Naive thymus-derived CD4-positive, alpha-beta T cell (primary cell): ENCODE measurements at places on chromosomes 6 and 20. TPM values are rescaled to one million over a fixed set of nuclear protein-coding genes. Genes with fewer than 3 reads are reported as not detected.

- no peak overlapping the region for H3K4me3 ChIP-seq
- no peak overlapping the region for H3K27ac ChIP-seq
- H3K36me3 ChIP-seq = no peaks in the 10 kb centered on the region
- no peaks in the 10 kb centered on the region for H3K4me1 ChIP-seq
- no peaks in the 10 kb centered on the region for H3K27me3 ChIP-seq
Measured at GRCh38 chr6:64589961-64590360, 954.4 kb downstream of the PHF3 start.

DNA sequence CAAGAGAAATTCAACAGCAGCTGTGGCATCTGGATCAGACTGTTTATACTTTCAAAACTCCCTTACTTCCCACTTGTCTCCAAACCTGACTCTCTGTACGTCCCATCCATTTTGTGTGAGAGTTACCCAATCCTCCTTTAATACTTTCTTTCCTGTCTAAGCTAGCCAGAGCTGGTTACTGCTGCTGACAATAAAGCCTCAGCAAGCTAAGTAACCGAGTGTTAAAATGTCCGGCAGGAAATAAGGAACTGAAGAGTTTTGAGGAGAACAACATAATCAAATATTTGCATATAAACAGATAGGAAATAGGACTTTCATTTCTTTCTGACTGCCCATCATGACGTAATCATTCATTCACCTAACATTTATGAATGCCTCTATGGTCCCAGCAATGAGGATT lies 11.6 kb downstream of the TMEM30A start:
- H3K4me3 ChIP-seq = no peak overlapping the region
- H3K4me1 ChIP-seq = peaks cover 16% of the 10 kb centered on the region
- H3K36me3 ChIP-seq = no peaks in the 10 kb centered on the region
- DNase-seq = no peak
- H3K27ac ChIP-seq = no peak overlapping the region

DNA sequence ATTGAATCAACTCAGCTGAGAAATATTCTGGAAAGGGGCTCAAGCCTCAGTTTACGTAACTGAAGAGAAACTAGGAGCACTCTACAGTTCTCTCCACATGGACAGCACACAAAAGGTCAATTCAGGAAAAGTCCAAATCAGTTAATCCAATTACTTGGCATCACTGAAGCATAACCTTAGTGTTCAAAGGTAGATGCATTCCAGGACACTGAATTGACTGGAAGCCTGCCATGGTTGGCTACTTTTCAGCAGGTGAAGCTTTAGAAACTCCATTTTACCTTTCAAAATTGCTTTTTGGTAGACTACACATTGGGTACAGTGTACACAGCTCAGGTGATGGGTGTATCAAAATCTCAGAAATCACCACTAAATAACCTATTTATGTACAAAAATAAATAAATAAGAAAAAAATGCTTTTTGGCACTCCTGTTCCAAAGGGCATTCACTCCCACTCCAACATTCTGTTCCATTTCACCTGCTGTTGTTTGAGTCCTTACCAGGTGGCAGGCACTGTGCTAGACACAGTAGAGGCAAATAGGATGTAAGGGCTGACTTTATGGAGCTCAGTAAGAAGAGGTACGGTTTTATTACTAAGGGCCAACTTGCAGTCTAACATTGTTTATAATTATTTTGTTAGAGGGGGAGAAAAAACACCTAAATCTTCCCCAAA lies 153.4 kb downstream of the FAXC start:
- H3K27ac ChIP-seq = no peak overlapping the region
- H3K36me3 ChIP-seq = no peaks in the 10 kb centered on the region
- H3K27me3 ChIP-seq = no peaks in the 10 kb centered on the region
- H3K4me1 ChIP-seq = no peaks in the 10 kb centered on the region
- H3K4me3 ChIP-seq = no peak overlapping the region

- H3K4me3 ChIP-seq = no peak overlapping the region
- no peaks in the 10 kb centered on the region for H3K4me1 ChIP-seq
- no peaks in the 10 kb centered on the region for H3K27me3 ChIP-seq
- no peak overlapping the region for H3K27ac ChIP-seq
Measured at GRCh38 chr6:43878823-43879495, 108.9 kb downstream of the VEGFA start.

DNA sequence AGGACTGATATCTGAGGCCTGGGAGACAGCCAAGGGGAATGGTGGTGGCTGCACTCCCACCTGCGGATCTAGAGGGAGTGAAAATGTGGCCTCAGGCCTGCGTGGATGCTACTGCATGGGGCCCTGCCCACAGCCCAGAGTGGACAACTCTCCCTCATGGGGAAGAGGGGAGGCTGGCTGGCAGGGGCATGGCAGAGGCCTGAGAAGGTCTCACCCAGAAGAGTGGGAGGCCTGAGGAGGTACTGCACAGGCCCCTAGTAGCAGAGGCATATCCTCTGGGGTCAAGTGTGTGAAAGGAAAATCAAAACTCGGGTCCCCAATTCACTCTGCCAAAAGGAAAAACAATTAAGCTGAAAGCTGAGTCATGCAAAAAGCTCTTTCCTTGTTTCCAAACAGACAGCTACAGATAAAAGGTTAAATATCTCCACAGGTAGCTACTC lies 158.2 kb downstream of the AKAP7 start:
- no peak for DNase-seq
- no peaks in the 10 kb centered on the region for H3K36me3 ChIP-seq
- peaks cover 14% of the 10 kb centered on the region for H3K4me1 ChIP-seq
- no peaks in the 10 kb centered on the region for H3K27me3 ChIP-seq

GRCh38 chr6:6695625-6696276 lies 107.2 kb downstream of the LY86 start:
- DNase-seq = no peak
- no peaks in the 10 kb centered on the region for H3K27me3 ChIP-seq
- no peak overlapping the region for H3K4me3 ChIP-seq
- no peak overlapping the region for H3K27ac ChIP-seq
- H3K4me1 ChIP-seq = no peaks in the 10 kb centered on the region
- no peaks in the 10 kb centered on the region for H3K36me3 ChIP-seq

DNA sequence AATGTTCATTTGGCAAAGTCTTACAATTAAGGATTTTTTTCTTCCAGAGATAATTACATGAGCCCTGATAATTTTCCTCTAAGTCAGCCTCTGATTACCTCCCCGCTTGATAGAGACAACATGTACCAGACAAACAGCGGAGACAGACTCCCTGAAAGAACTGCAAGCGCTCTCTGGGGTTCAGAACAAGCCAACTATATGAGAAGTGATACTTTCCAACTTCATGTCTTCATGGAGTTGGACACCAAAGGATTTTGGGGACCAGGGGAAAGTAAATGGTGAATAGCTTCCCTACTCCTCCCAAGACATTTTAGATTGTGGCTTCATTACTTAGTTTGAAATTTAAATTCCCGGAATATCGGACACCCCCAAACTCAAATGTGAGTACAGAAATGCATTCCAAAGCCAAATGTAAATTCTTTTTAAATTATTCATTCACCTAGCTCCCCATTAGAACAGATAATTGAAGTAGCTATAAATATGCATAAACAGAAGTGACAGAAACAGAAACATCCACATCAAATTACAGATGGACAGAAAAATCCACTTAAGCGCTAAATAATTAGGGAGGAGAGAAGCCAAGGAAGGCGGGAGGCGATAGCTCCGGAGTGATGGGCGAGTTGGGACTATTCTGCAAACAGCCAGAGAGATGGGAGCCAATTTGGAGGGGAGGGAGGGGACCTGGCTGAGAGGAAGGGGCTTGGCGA lies 129.7 kb upstream of the AKAP12 start:
- DNase-seq = no peak
- no peaks in the 10 kb centered on the region for H3K36me3 ChIP-seq
- H3K4me3 ChIP-seq = no peak overlapping the region
- no peak overlapping the region for H3K27ac ChIP-seq

DNA sequence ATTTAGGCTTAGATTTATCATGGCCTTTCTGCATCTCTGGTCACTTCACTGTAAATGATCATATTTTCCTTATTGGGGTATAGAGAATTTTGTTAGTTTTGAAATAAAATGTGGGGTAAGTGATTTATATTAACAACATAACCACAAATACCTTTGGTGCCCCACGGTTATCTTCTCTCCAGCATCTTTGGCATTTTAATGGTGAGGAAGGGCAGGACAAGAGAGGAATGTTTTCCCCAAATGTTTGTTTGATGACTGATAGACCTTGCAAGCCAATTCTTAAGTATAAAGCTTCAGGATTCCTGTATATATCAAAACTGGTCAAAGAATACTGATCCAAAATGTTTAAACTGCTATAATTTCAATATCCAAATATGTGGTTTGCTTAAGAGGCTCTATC lies 171.6 kb upstream of the SMLR1 start:
- no peaks in the 10 kb centered on the region for H3K4me1 ChIP-seq
- no peak overlapping the region for H3K4me3 ChIP-seq
- no peaks in the 10 kb centered on the region for H3K27me3 ChIP-seq
- no peaks in the 10 kb centered on the region for H3K36me3 ChIP-seq
- DNase-seq = no peak

Gene LY6G6C
- polyA plus RNA-seq = not detected

Gene SNX5
- 68.0 TPM for polyA plus RNA-seq

Gene CST5
- not detected for polyA plus RNA-seq

DNA sequence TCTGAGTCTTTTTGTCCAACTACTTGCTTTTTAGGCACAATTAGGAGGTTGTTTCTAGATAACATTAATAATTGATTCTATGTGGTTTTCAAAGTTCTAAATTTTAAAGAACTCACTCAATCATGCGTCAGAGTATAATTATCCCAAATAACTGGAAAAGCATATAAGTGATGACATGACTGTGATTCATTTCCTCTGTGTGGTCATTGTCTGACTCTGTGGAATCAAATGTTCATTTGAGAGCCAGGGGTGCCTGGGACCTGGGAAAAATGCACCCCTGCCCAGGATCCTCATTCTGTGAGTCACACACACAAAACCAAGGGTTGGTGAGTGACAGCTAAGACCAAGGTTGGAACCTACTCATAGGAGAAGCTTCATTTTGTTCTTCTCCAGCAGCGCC lies 127.1 kb upstream of the MLIP start:
- H3K36me3 ChIP-seq = no peaks in the 10 kb centered on the region
- DNase-seq = no peak
- H3K27ac ChIP-seq = no peak overlapping the region
- no peaks in the 10 kb centered on the region for H3K4me1 ChIP-seq
- H3K4me3 ChIP-seq = no peak overlapping the region

Gene SEMG1
- not detected for polyA plus RNA-seq

GRCh38 chr6:1087154-1087843 lies 224.6 kb upstream of the FOXQ1 start:
- no peaks in the 10 kb centered on the region for H3K36me3 ChIP-seq
- H3K4me1 ChIP-seq = no peaks in the 10 kb centered on the region
- no peaks in the 10 kb centered on the region for H3K27me3 ChIP-seq
- no peak for DNase-seq

GRCh38 chr6:159762681-159763293 lies 942 bp downstream of the ACAT2 start:
- peak; percentile 11 for DNase-seq
- H3K36me3 ChIP-seq = peaks cover 38% of the 10 kb centered on the region
- H3K4me1 ChIP-seq = peaks cover 6% of the 10 kb centered on the region
- peak overlapping the region; percentile 99 for H3K4me3 ChIP-seq
- no peaks in the 10 kb centered on the region for H3K27me3 ChIP-seq

GRCh38 chr6:41236276-41236675 lies 8.1 kb downstream of the TREML4 start:
- H3K36me3 ChIP-seq = no peaks in the 10 kb centered on the region
- peaks cover 4% of the 10 kb centered on the region for H3K27me3 ChIP-seq
- no peak overlapping the region for H3K27ac ChIP-seq

DNA sequence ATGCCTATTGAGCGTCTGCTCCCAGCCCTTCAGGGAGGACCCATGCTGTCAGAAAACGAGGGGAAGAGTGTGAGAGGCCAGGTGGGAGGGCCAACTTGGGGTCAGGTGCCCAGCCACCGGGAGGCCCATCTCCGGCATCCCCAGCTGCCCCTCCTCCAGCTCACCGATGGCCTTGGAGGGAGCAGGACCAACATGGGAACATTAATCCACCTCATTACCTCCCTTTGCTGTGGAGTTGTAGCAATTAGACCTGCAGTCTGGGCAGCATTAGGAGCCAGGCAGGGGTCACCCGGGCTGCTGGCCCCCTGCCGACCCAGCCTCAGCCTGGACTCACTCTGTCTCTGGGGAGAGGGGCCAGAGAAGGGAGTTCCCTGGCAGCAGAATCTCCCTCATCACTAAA lies 25.1 kb downstream of the DLGAP4 start:
- H3K4me1 ChIP-seq = no peaks in the 10 kb centered on the region
- no peak overlapping the region for H3K4me3 ChIP-seq

DNA sequence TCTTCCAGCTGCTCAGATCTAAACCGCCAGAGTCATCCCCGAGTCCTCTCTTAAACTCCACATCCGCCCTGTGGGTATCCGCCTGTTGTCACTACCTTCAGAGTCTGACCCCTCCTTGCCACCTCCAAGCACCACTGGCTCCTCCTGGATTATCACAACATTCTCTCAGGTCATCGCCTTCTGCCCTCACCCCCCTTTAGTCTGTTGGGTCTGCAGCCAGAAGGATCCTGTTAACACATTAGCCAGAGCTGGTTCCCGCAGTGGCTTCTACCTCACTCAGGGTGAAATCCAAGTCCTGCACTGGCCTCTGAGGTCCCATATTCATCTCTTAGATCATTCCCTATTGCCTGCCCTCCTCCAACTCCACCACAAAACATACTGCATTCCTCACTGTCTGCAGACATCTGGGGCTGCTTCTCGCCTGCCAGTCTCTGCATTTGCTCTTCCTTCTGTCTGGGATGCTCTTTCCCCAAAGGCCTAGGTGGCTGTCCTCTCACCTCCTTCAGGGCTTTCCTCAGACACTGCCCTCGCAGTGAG lies 34.1 kb downstream of the TNXB start:
- no peaks in the 10 kb centered on the region for H3K27me3 ChIP-seq
- H3K36me3 ChIP-seq = no peaks in the 10 kb centered on the region
- no peaks in the 10 kb centered on the region for H3K4me1 ChIP-seq
- H3K27ac ChIP-seq = no peak overlapping the region
- DNase-seq = no peak

GRCh38 chr20:7003598-7003997 lies 236.1 kb downstream of the BMP2 start:
- H3K27ac ChIP-seq = no peak overlapping the region
- no peak for DNase-seq
- H3K4me3 ChIP-seq = no peak overlapping the region
- no peaks in the 10 kb centered on the region for H3K4me1 ChIP-seq

GRCh38 chr6:55299286-55299985 lies 27.8 kb upstream of the GFRAL start:
- no peaks in the 10 kb centered on the region for H3K27me3 ChIP-seq
- no peak overlapping the region for H3K4me3 ChIP-seq
- no peaks in the 10 kb centered on the region for H3K4me1 ChIP-seq
- no peak overlapping the region for H3K27ac ChIP-seq
- no peaks in the 10 kb centered on the region for H3K36me3 ChIP-seq

GRCh38 chr6:105759946-105760345 lies 326.2 kb upstream of the PRDM1 start:
- H3K27ac ChIP-seq = no peak overlapping the region
- H3K4me1 ChIP-seq = peaks cover 7% of the 10 kb centered on the region
- no peak for DNase-seq
- H3K36me3 ChIP-seq = no peaks in the 10 kb centered on the region
- no peaks in the 10 kb centered on the region for H3K27me3 ChIP-seq
- H3K4me3 ChIP-seq = no peak overlapping the region
